Esophagus muscularis mucosa (tissue), 4 donors: ENCODE measurements at places on chromosomes 1 and 21. TPM values are rescaled to one million over a fixed set of nuclear protein-coding genes. Genes with fewer than 3 reads are reported as not detected.

PCBP3 gene
- total RNA-seq = 8.5 TPM

PGLYRP4 gene
- total RNA-seq = not detected

- DNase-seq = no peak
- H3K36me3 ChIP-seq = peaks cover 45% of the 10 kb centered on the region
- peaks cover 25% of the 10 kb centered on the region for H3K4me1 ChIP-seq
Measured at GRCh38 chr1:23449306-23449705, 24.8 kb upstream of the TCEA3 start.

- peaks cover 10% of the 10 kb centered on the region for H3K4me1 ChIP-seq
- DNase-seq = peak; percentile 29
- H3K36me3 ChIP-seq = peaks cover 52% of the 10 kb centered on the region
- no peak overlapping the region for H3K4me3 ChIP-seq
- H3K27me3 ChIP-seq = no peaks in the 10 kb centered on the region
Measured at GRCh38 chr1:228263636-228264035, 55.8 kb downstream of the OBSCN start.

DNA sequence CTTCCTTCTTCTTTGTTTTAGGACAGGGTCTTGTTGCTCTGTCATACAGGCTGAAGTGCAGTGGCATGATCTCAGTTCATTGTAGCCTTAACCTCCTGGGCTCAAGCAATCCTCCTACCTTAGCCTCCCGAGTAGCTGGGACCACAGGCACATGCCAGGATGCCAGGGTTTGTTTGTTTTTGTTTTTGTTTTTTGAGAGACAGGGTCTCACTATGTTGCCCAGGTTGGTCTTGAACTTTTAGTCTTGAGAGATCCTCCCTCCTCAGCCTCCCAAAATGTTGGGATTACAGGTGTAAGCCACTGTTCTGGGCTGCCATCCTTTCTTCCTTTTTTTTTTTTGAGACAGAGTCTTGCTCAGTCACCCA, 56.5 kb upstream of the SLC45A1 start:
- H3K27me3 ChIP-seq = no peaks in the 10 kb centered on the region
- no peak overlapping the region for H3K27ac ChIP-seq
- no peak for DNase-seq
- peaks cover 35% of the 10 kb centered on the region for H3K4me1 ChIP-seq
- H3K4me3 ChIP-seq = no peak overlapping the region

DNA sequence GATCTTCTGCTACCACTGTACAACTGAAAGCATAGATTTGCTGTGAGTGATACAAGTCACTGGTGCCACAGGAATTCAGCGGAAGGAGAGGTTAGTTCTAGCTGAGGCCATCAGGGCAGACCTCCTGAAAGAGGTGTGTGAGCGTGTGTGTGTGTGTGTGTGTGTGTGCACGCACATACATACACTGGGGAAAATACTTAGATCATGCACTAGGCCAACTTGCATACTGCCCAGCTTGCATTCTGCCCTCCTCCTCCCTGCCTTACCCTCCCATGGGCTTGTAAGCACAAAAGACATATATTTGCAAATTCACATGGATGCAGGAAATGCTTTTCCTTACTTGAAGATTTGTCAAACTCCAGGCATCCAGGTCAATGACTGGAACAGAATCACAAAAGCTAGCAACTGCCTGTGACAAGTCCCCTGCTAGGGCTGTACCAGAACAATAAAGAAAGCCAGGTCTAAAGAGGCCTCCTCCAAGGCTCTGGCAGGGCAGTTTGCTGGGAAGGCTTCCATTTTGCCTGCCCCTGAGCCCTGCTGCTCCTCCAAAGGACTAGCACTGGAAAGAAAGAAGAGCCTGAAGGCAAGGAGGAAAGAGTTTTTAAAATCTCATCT, 23.2 kb downstream of the PLEKHA6 start:
- H3K27me3 ChIP-seq = peaks cover 54% of the 10 kb centered on the region
- H3K4me1 ChIP-seq = peaks cover 40% of the 10 kb centered on the region
